Small intestine (tissue), 16 donors: ENCODE measurements at places on chromosomes 3 and 15. TPM values are rescaled to one million over a fixed set of nuclear protein-coding genes. Genes with fewer than 3 reads are reported as not detected.
A peak's percentile ranks its signal among the peaks of the same experiment; 100 is the strongest.

The IL17RB gene
- 14.7 TPM for polyA plus RNA-seq

The KLHL6 gene
- polyA plus RNA-seq = 1.1 TPM

The PTPN9 gene
- polyA plus RNA-seq = 21.0 TPM

The SYNPR gene
- polyA plus RNA-seq = not detected

The TTC21A gene
- 10.5 TPM for polyA plus RNA-seq

The CNTN4 gene
- 0.27 TPM for polyA plus RNA-seq

The LDHAL6B gene
- polyA plus RNA-seq = not detected

The TUSC7 gene
- polyA plus RNA-seq = not detected

The PSTPIP1 gene
- polyA plus RNA-seq = 4.1 TPM

The GOLGA6A gene
- 0.12 TPM for polyA plus RNA-seq

The PARP15 gene
- polyA plus RNA-seq = 0.54 TPM

The CD96 gene
- polyA plus RNA-seq = 1.3 TPM

The TNFSF10 gene
- 31.1 TPM for polyA plus RNA-seq

DNA sequence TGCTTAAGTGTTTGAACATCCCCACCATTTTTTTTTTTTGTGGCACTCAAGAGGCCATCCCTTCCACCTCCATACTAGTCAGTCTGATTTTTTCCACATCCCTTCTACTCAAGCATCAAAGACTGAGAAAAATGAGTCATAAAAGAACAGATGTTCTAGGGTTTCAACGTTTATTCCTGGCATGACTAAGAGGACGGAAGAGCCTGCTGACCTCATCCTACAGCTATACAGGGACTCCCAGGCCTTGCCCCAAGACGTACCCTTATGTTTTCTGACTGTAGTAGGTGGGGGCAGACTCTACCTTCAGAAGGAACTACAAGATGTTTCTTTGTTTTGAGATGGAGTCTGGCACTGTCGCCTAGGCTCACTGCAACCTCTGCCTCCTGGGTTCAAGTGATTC is 3.3 kb upstream of the ITPKA start:
- DNase-seq = no peak

DNA sequence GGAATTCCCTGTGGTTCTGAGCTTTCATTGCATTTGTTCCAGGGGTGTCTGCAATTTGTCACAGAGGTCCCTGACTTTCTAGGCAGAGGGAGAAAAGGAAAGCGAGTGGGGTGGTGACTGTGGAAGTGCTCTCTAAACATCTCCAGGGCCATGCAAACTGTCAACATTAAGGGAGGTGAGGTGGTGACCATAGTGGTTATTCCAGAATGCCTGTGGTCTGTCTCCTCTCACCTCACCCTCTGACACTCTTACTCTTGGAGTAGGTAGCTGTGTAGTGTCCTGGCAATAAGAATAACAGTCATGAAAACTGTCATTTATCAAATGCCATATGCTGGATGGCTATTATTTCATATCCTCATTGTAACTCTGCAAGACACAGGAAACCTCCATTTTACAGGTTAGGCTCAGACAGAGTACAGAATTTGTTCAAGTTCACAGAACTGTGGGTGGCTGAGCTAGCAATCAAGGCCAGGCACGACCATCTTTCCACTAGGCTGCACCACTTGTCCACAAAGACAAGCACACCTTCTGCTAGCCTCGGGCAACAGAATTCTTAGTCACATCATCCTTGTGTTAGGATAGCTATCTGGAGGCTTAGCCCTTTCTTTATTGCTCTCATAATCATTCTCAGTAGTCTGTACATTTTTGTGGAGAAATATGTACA is 179.4 kb downstream of the CD47 start:
- no peak for DNase-seq

GRCh38 chr3:66115858-66116654 is 77.3 kb upstream of the MAGI1 start:
- no peak for DNase-seq

DNA sequence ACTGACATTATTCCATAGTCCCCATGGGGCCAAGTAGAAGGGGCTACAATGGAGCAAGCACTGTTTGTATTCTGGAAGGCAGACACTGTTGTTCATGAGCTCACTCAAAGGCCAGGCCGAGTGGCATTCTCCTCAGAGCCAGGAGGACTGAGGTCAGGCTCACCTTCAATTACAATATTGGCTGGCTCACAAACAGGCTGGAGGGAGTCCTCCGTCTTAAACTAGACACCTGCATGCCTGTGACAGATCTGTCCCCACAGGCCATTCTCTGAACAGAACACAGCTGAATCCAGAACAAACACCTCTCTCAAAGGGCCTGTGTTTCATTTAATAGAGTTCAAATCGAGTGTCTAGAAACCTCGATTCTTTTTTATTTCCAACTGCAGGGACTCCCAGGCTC is 347.4 kb upstream of the PPP2R3A start:
- DNase-seq = no peak

GRCh38 chr15:61834076-61834697 is 226.1 kb downstream of the VPS13C start:
- peak; percentile 81 for DNase-seq

DNA sequence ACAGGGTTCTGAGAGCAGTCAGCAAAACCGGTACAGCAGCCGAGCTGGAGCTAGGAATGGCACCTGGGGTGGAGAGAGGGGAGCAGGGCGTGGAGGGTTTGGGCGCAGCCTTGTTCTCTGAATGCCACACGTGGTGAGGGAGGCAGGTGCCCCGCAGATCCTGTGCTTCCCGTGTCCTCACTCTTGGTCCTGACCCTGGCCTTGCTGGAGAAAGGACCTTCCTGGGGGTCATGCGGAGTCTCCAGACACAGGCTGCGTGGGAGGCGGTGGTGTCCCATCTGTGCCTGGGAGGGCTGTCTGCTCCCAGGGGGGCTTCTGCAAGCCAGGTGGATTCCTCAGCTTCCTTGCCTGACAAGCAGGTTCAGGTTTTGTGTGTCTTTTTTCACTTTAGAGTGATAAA is 244.7 kb upstream of the LYSMD4 start:
- no peak for DNase-seq

- DNase-seq = no peak
These were observed 64.8 kb upstream of the GOLGA8B start for GRCh38 chr15:34648294-34648631.

GRCh38 chr15:78943692-78944091 is 1.2 kb downstream of the CTSH start:
- DNase-seq = no peak

DNA sequence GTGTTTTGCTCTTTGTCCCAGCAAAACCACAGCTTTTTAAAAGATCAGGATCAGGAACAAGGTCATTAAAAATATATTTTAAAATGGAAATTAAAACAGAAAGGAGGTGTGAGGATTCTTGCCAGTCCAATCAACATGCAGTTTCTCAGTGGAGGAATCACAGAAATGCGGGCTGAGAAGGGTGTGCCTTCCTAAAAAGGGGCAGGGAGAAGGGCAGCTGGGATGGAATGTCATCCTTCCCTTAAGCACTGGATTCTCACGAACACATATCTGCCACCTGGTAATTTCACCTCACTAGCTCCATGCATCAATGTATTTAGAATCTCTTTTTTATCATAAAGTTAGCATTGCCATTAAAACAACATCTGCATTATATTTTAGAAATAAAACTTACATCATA is 21.4 kb downstream of the ABI3BP start:
- DNase-seq = no peak

- DNase-seq = no peak
These were observed 15.0 kb downstream of the SPSB4 start for GRCh38 chr3:141065841-141066805.

DNA sequence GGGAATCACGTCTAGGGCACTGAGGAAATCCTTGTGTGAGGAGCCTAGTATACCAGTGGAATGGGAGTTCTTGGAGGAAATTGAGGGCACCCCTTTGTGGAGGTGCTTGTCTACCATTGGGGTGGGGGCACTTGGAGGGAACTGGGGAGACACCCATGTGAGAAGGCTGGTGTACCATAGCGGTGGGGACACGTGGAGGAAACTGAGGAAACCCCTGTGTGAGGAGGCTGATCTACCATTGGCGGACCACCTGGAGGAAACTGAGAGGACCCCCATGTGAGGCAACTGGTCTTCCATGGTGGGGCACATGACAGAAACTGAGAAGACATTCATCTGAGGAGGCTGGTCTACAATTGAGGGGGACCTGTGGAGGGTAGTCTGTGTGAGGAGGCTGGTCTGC is 164.5 kb downstream of the FBLN2 start:
- no peak for DNase-seq

GRCh38 chr15:98727115-98728040 is 79.0 kb downstream of the IGF1R start:
- peak; percentile 93 for DNase-seq

GRCh38 chr15:63276342-63277037 is 915 bp upstream of the APH1B start:
- no peak for DNase-seq

DNA sequence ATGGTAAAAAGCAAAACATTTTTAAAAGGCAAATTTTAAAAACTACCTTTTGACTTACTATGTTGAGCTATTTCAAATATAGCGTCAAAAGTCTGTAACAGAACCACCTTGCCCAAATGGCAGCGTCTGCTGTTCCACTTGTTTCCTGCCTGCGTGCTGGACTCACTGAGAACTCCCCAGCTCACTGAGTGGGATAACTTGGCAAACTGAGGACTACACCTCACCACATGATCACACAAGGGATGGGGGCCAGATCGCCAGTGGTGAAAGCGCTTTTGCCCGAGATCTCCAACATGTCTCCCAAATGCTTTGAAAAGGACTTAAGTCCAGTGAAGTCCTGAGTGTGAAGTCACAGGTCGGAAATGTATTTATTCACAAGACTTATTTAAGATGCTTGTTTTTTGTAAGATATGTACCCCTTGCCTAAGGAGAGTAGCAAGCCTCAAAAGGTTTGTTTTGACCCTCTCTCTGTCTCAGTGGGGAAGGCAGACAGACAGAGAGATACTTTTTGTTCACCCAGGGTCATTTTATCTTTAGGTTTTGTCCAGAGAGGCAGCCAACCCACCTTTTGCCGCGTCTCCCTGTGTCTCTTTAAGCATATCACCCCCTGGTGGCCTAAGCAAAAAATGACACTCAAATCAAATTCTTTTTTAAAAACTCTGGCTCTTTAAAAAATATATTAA is 192.6 kb downstream of the PDZRN3 start:
- peak; percentile 36 for DNase-seq

- no peak for DNase-seq
These were observed 349 bp downstream of the PLXNA1 start for GRCh38 chr3:126983276-126983652.

DNA sequence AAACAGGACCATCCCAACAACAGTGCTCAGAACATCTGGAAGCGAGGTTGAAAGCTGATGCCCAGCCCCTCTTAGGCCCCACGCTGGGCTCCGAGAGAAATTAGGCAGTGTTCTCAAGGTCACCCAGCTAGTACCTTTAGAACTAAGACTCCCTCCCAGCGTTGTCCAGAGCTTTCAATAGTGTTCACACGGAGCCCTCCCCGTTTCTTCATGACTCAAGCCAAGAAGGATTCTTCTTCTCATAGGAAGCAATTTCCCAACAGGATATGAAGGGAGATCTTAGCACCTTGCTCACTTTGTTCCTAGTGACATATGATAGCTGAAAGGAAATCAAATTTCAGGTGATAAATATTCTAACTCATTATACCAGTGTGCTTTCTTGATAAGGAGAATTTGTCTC is 244.2 kb upstream of the ST8SIA2 start:
- no peak for DNase-seq

- peak; percentile 3 for DNase-seq
These were observed 60.5 kb upstream of the TBC1D5 start for GRCh38 chr3:17802950-17803349.

DNA sequence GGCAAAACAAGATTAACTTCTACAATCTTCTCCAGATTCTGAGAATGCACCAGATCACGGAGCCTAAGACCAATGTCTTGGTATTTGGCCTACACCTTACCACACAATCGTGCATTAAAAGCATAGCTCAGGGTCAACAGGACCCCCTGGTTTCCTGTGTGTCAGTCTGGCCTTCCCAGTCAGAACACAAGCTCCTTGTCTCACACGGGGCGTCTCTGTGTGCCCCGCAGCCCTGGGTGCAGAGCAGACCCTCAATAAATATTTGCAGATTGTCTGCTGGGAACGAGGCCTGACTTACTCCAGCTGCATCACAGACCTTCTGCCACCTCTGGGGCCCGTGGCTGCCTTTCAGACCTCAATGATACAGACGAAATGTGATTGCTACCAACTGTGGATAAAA is 82.5 kb upstream of the CTNNB1 start:
- no peak for DNase-seq

DNA sequence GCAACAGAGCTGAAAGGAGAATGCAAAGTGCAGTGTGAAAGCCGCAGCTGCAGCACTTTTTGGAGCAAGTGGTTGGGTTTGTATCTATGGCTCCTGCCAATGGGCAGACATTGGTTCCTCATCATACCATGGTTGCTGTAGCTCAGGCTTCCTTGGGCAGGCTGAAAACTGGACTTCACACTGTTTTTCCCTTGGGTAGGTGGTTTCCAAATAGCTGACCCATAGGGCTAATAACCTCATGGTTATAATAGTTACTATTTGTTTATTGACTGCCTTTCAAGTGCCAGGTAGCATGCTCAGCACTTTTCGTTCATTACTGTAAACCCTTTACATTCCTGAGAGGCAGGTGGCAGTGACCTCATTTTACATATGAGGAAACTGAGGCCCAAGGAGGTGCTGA is 4.5 kb downstream of the CGNL1 start:
- DNase-seq = peak; percentile 28

DNA sequence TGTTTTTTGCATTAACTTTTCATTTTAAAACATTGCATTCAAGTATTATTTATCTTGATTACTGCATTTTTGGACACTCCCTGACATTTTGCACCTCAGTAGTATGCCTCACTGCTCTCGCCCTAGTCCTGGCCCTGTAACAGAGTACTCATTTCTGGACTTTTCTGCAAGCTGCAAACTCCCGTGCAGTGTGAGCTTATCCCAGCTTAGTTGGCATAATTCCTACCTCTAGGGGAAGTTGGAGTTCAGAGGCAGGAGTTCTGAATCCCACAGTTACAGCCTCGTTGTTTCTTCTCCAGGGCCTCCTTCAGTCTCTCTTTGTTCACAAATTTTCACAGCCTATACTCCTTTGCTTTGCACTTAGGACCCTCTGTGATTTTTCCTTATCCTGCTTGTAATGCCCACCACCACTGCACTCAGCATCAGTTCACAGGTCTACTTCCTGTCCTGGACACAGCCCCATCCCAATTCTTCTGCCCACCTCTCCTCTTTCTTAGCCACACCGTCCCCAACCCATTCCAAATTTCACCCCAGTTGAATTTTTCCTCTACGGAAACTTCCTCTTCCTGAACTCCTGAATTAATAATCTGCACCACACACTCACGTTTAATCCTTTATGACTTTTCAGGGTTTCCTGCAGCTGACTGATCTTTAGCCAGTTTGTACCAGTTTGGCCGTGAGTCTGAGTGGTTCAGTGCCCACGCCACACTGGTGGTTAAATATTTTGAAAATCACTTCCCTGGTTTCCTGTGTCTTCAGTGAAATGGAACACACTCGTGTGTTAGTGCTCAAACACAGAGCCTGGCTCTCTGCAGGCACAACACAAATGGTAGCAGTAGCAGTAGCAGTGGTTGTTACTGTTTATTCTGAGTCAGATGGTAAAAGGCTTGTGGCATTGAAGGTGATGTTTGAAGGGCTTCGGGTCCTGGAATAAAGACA is 6.3 kb upstream of the CTSH start:
- DNase-seq = no peak

GRCh38 chr15:91099995-91100813 is at the start of gene SV2B:
SV2B (plus strand) TSS chr15:91100257; CDS start chr15:91226264, 126,007 bp downstream.
- no peak for DNase-seq

GRCh38 chr3:54633444-54634121 is 294.3 kb downstream of the LRTM1 start:
- DNase-seq = no peak

- DNase-seq = peak; percentile 48
These were observed 817.0 kb downstream of the TUSC7 start for GRCh38 chr3:117526470-117527079.
